ENCODE measurements at places on chromosomes 3 and 15. TPM values are rescaled to one million over a fixed set of nuclear protein-coding genes. Genes with fewer than 3 reads are reported as not detected.

GRCh38 chr3:127777921-127778656 lies 44.2 kb downstream of the MGLL start:
- no peak overlapping the region for H3K4me3 ChIP-seq
- DNase-seq, result no peak
- no peaks in the 10 kb centered on the region for H3K36me3 ChIP-seq
- H3K4me1 ChIP-seq, result no peaks in the 10 kb centered on the region

- no peaks in the 10 kb centered on the region for H3K36me3 ChIP-seq
- no peak for DNase-seq
- H3K27ac ChIP-seq, result no peak overlapping the region
- no peaks in the 10 kb centered on the region for H3K4me1 ChIP-seq
- no peak overlapping the region for H3K4me3 ChIP-seq
Measured at GRCh38 chr15:95653361-95653805, 677.1 kb upstream of the NR2F2 start.

CYP1A2 gene
- not detected for total RNA-seq

PLSCR2 gene
- total RNA-seq, result 0.94 TPM
